ENCODE measurements at places on chromosomes 2 and 18.

GRCh38 chr2:30484995-30485394, 37.9 kb downstream of the LCLAT1 start:
- DNase-seq: no peak

GRCh38 chr2:29241955-29242565, 126.8 kb downstream of the CLIP4 start:
- no peak for DNase-seq

DNA sequence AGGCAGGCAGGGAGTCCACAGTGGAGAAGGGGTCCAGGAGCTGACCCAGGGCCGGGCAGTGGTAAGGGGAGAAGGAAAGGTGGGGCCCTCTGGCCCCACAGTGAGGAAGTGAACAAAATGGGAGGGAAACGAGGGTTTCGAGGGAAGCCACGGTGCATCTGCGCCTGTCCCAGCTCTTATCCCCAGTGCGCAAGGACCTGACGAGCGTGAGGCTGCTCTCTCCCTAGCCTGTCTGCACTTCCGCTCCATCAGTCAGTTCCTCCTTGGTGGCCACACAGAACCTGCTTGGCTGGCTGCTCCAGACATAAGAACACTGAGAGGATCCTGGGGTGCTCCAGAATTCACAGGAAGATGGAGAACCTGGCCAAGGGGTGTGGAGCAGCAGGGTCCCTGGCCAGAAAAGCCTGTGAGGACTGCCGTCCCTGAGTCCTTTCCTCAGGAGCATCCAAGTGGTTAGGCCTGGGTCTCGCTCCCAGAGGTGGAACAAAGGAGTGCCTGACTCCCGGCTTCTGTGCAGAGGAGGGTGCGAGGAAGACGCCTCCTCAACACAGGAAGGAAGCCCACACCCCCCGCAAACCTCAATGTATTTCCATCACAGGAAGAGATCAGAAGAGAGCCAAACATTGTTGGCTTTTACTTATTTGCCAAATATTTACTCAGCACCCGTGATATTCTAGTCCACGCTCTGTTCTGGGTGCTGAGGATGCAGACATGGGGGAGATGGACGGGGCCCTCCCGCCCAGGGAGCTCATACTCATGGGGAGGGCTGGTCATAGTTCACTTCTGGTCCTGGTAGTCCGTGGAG, 43.7 kb upstream of the SEMA4C start:
- DNase-seq: no peak

- no peak for DNase-seq
These were observed 18.1 kb upstream of the ZNF407 start for GRCh38 chr18:74579496-74580065.

DNA sequence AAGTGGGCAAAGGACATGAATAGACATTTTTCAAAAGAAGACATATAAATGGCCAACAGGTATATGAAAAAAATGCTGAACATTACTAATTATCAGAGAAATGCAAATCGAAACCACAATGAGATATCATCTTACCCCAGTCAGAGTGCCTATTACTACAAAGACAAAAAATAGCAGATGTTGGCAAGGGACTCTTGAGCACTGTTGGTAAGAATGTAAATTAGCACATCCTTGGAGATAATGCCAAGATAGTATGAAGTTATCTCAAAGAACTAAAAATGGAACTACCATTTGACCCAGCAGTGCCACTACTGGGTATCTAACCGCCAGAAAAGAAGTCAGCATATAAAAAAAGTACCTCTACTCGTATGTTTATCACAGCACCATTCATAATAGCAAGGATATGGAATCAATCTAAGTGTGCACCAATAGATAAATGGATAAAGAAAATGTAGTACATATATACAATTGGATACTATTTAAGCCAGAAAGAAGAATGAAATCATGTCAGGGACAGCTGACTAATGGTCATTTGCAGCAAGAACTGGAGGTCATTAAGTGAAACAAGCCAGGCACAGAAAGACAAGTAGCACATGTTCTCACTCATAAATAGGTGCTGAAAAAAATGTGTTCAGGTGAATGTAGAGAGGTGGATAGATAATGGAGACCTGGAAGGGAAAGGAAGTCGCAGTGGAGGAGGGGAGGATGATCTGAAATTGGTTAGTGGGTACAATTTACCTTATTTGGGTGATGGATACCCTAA, 141.7 kb upstream of the B3GNT2 start:
- no peak for DNase-seq

- DNase-seq: no peak
These were observed 9.8 kb upstream of the FZD5 start for GRCh38 chr2:207779523-207779922.

GRCh38 chr2:199535445-199536177, 77.9 kb upstream of the SATB2 start:
- no peak for DNase-seq

DNA sequence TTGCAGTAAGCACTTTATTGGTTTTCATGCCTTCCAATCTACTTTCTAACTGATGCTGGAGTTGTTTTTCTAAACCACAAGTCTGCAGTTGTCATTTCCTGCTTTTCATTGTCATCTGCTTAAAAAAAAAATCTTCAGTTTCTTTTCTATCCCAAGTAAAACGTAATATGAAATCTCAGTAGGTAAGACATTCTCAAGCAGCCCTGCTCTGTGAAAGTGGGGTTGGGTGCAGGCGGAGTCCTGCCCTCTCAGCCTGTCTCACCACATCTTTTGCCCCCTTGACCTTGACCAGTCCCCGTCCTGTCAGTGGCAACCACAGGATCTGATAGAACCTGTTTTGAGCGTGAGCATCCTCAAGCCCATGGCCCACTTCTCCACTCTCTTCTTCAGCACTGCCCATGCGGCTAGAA, 80.0 kb upstream of the CPO start:
- DNase-seq: no peak

- no peak for DNase-seq
These were observed 6.1 kb downstream of the ARHGEF4 start for GRCh38 chr2:130842770-130843169.

DNA sequence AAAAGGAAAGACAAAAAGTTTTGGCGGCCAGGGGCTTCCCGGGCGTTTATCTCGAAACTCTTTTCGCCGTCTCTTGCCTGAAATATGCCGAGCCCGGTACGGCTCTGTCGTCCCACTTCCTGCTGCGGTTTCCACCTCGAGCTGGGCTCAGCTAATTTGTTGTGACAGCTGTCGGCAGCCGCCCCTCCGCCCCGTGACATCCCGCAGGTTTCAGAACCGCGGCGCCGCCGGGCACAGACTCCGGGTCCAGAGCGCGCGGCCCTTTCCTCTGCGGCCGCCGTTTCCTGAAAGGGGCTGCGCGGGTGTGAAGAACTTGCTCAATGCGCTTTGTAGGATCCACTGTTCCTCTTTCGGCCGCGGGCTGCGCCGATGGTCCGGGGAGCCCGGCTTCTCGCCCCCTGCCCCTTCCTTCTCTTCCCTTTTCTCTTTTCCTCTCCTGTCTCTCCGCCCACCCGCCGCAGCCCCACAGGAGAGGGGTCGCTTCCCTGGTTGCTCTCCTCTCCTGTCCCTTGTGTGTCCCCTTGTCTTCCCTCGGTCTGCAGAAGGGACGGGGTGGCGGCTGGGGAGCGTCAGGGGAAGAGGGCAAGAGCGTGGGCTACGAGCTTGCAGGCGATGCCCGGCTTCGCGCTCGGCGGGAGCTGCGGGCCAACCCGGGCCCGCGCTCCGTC, 648 bp downstream of the ARID5A start:
- DNase-seq: no peak

GRCh38 chr2:234849678-234850077, 102.1 kb upstream of the SH3BP4 start:
- DNase-seq: no peak

- no peak for DNase-seq
These were observed 7.0 kb upstream of the LDLRAD4 start for GRCh38 chr18:13211534-13211933.

DNA sequence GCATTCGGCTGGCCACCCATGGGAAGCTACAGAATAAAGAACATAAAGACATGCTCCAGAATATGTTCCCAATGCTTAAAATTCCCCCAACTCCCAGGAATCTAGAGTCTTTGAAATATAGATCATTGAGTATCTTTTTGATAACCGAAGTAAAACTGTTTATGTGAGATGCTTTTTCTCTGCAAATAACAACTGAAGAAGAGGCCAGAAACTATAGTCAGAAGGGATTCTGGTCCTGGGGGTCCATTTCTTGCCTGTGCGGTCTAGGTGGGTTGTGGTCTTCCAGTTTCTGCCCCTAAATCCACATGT, 30.6 kb upstream of the SLC66A3 start:
- DNase-seq: no peak

DNA sequence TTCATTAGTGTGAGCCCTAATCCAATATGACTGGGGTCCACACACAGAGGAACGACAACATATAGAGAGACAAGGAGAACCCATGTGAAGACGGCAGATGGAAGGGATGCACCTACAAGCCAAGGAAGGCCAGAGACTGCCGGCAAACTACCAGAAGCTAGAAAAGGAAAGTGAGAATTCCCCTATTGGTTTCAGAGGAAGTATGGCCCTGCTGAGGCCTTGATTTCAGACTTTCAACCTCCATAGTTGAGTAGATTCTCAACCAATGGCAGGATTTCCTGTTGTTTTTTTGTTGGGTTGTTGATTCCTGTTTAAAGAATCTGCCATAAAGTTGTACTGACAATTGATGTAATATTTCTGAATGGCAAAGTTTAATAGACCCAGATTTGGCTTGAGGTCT, 241.5 kb downstream of the SATB2 start:
- DNase-seq: no peak

DNA sequence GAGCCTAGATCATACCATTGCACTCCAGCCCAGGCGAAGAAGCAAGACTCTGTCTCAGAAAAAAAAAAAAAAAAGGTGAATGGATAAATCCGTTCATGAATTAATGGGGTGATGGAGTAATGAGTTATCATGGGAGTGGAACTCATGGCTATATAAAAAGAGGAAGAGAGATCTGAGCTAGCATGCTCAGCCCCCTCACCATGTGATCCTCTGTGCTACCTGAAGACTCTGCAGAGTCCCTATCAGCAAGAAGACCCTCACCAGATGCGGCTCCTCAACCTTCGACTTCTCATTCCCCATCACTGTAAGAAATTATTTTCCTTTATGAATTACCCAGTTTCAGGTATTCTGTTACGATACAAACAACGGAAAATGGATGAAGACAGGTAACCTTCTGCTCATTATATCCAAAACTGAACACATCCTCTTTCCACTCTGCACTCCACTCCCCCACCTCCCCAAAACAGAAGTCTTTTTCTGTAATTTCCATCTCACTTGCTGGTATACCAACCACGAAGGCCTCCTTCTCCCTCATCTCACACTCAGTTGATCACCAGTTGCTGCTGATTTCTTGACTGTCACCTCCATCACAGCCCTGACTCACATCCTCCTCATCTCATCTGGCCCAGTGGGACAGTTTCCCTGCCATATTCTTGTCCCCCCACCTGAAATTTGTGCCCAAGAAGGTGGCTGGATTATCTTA, 8.8 kb downstream of the RETREG2 start:
- DNase-seq: no peak

DNA sequence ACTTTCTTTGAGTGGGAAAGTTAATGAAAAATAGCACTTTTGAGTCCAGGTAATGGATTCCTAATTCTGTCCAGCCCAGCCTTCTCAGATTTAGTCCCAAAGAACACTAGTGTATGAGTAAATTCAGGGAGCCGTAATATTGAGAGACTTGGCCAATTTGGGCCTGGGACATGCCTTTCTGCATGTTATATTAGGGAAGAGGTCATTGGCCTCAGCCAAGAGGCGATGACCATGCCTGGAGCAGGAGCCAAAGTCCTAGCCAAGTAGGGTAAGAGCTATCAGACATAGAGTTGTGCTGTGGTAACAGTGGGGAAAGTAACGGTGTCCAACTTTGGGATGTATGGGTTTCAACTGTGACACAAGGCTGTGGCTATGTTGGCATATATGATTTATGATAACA, 336.5 kb upstream of the ZNF804A start:
- no peak for DNase-seq

DNA sequence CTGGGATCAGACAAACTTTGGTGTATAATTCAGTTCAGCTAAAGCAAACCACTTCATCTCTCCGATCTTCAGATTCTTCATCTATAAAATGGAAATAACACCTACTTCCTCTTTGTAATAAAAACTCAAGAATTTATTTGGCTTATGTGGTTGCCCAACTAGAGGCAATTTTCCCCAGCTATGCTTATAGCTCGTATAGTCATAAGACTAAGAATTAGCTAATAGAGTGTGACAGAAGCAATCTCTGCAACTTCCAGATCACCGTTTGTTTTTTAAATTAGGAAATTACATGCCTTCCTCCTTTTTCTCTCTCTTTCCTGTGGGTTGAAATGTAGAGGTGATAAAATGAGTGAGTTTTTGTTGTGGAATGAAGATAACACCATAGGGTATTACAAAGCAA, 35.3 kb upstream of the KCNF1 start:
- no peak for DNase-seq

DNA sequence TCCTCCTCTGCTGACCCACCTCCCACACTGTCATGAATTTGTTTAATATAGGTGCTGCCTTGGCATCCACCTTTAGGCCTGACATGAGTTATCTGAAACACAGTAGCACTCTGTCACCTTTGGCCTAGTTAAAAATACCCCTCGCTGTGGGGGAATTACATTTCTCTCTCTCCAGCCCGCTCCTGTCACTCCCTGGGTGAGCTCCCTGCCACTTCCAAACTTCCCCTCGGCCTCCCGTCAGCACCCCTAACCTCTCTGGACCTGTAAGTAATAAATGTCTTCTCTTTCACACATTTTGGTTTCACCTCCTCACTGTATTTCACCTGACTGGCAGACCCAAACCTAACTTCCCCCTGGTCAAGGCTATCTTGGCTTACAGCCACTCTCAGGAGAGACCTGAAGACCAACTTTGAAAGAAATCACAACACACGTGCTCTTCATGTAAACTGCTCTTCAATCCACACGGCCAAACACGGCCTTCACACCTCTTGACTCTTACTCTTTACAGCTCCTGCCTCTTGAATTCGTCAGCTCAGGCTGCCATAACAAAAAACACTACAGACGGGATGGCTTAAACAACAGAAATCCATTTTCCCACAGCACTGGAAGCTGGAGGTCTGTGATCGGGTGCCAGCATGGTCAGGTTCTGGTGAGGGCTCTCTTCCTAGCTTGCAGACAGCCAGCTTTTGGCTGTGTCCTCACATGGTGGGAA, 28.3 kb downstream of the REEP1 start:
- DNase-seq: no peak

- DNase-seq: no peak
These were observed 122.7 kb downstream of the TWIST2 start for GRCh38 chr2:238970553-238971081.

- DNase-seq: no peak
These were observed 212.2 kb upstream of the THUMPD2 start for GRCh38 chr2:39991298-39991697.

DNA sequence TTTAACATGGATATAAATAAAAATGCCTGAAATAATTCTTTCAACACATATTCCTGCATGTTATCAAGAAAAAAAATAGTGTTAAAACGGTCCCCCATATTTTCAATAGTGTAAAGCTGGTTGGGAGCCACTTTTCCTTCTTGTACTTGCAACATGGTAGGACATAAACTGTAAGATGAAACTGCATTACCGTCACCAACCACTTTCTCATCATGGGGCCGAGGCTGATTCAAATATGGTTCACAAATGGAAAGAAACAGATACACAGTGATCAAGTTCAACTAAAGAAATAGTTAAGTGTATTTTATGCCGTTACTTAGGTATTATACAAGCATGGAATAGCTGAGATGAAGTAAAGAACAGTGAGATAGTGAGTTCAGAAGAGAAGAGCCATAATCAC, 360.7 kb downstream of the ZEB2 start:
- no peak for DNase-seq
